ENCODE measurements at places on chromosomes 5 and 9.

DNA sequence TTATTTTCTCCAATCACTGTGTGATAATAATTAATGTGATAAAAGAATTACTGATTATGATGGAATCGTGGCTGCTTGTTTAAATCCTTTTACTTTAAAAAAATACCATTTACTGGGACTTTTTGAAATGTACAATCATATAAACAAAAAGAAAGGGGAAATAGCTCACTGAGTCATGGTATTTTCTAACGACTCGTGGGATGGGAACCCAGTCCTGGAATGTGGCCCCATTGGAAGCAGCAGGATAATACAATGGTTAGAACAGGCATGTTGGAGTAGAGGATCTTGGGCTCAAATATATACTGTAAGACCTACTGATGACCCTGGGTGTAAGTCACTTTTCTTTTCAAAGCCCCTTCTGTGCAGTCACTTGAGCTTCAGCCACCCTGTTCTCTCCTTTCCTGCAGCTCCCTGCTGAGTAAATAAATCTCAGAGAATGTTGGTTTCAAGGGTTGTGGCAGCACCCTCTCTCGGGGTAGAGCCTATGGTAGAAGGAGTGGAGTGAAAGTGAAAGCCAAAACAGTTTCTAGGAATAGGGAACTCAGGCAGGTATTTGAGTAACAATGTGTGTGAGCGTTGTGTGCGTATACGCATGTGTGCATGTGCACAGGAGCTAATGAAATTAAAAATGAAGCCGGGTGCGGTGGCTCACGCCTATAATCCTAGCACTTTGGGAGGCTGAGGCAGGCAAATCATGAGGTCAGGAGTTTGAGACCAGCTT is 40.8 kb upstream of the LARP1 start:
- DNase-seq, result no peak

DNA sequence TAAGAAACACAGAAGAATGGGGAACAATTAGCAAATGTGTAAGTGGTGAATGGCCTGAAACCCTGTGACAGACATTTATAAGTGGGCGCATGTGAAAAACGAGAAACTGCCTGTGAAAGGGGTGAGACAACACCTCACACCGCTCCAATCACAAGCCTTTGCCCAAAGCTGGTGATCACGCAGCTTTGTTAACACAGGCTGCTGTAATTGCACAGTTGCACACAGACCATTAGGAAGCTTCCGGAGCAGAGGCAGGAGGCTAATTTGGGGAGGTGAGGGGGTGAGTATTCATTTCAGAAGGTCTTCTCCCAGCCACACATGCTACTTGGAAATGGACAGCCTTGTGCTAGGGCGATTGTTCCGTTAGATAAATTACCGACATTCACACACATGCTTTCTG is 294.0 kb downstream of the MED10 start:
- no peak for DNase-seq

- no peak for DNase-seq
Measured at GRCh38 chr9:109973336-109973735, 193.3 kb downstream of the PALM2AKAP2 start.

DNA sequence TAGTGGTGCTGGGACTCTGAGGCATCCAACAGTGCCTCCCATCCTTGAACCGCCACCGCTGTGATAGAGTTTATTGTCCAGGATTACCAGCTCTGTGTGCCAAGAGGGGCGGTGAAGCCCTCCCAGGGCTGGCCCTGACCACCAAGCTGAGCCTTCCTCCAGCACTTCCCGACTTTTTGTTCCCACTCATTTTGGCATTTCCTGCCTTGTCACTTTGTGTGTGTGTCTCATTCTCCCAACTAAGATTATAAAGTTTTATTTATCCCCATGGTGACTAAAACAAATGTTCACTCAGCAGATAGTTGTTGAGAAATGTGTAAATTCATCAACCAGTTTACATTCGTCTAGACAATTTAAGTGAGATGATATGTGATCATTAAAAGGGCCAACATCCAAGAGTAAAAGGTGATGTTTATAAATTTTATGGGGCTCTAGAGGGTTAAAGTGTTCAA is 2.5 kb downstream of the F2R start:
- no peak for DNase-seq

DNA sequence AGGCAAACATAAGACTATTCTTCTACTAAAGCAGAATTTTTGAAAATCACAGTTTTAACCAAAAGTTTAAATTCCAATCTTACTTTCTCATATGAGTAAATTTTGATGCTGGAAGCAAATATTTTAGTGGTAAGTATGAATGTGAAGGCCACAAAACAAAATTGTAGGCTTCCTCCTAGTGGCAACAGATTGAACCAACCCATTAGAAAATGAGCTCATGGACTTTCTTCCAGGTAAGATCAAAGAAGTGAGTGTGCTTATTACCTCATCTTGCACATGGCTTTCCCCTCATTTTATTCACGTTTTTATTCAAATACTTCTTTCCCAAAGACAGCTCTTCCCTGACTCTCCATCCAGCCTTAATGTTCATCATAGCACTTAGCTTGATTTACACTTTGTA is 16.5 kb upstream of the RLN2 start:
- no peak for DNase-seq
